ENCODE measurements at places on chromosomes 4 and X. TPM values are rescaled to one million over a fixed set of nuclear protein-coding genes. Genes with fewer than 3 reads are reported as not detected.

POU3F4 gene
- total RNA-seq: 16.3 TPM

OCIAD1 gene
- 179 TPM for total RNA-seq

MAGEA8 gene
- total RNA-seq: not detected

SPANXC gene
- not detected for total RNA-seq

SMARCA1 gene
- total RNA-seq: 75.0 TPM

FAM9B gene
- total RNA-seq: not detected

DMRTC1 gene
- total RNA-seq: not detected

PSAPL1 gene
- not detected for total RNA-seq

TRIM75 gene
- total RNA-seq: not detected

CFAP47 gene
- total RNA-seq: 5.3 TPM

EVC2 gene
- total RNA-seq: 2.0 TPM

CYP2U1 gene
- total RNA-seq: 11.4 TPM

COX18 gene
- 26.1 TPM for total RNA-seq

MAGED1 gene
- total RNA-seq: 107 TPM

MTHFD2L gene
- 44.0 TPM for total RNA-seq

NAA11 gene
- not detected for total RNA-seq

CENPVL1 gene
- 3.3 TPM for total RNA-seq

- DNase-seq: no peak
Measured at GRCh38 chr4:10162341-10163000, 45.9 kb upstream of the WDR1 start.

- no peak for DNase-seq
Measured at GRCh38 chr4:179071131-179071530, 1628.9 kb upstream of the AGA start.

- no peak for DNase-seq
Measured at GRCh38 chr4:16627999-16628398, 270.4 kb downstream of the LDB2 start.

GRCh38 chr4:42488114-42488513 is 90.8 kb downstream of the SHISA3 start:
- DNase-seq: no peak

GRCh38 chr4:75189711-75190335 is 256.9 kb downstream of the PARM1 start:
- DNase-seq: peak; percentile 11

DNA sequence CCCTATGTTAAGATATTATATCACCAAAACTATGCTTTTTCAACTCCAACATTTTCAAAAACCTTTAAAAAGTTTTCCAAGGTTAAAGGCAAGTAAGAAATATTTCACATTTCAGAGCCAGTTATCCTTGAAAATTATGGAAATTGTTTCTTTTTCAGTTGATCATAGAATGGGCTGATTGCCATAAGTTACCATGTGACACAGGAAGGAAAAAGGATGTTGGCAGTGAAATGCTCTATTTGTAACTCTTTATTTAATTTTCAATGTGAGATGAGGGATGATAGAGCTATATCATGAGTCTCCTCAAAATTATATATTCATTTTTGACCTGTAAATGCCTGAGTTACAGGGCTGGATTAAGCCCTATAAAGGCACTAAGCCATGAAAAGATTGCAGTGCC is 93.0 kb upstream of the PLS3 start:
- DNase-seq: no peak

GRCh38 chr4:109278594-109279031 is 23.8 kb downstream of the COL25A1 start:
- DNase-seq: no peak

GRCh38 chr4:40800064-40800463 is 50.3 kb downstream of the NSUN7 start:
- no peak for DNase-seq

- DNase-seq: no peak
Measured at GRCh38 chrX:153491351-153491914, 3.3 kb upstream of the BGN start.

GRCh38 chr4:47643845-47644244 is 158.8 kb downstream of the ATP10D start:
- DNase-seq: no peak

GRCh38 chr4:148445071-148445859 is 3.1 kb upstream of the NR3C2 start:
- peak; percentile 68 for DNase-seq

DNA sequence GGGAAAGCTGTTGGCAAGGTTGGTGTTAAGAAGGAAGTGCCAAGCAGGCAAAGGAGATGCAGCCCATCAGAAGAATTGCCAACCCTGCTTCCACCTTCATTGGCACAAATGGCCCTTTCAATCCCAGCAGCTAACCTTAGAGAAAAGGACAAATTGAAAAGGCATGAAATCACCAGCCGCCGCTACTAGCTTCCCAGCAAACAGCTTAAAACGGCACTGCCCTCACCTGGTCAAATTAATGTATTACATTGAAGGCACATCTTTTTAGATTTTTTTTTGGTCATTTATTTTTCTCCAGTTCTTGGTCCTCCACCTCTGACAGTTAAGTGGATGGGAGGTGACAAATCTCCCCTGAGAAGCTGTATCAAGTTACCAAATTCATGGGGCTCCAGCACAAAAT is 51.0 kb upstream of the NHSL2 start:
- no peak for DNase-seq

- no peak for DNase-seq
Measured at GRCh38 chr4:147678106-147678505, 5.9 kb downstream of the PRMT9 start.

DNA sequence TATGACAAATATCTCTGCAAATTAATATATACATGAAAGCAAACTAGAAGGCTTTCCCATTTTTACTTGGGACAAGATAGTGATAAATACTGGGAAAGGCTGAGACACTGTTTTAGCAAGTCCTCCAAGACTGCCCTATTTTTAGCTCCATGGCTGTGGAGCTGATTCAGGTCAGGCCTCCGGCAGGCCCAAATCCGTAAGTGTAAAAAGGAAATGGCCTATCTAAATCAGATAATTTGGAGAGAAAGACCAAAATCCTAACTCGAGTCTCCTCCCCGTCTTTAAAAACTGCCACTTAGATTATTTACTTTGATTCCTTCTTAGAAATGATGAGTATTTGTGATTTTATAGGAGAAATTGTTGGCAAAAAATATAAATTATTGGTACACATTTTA is 2.9 kb downstream of the OTUD4 start:
- DNase-seq: no peak

- DNase-seq: no peak
Measured at GRCh38 chr4:23733476-23733875, 156.4 kb downstream of the PPARGC1A start.

DNA sequence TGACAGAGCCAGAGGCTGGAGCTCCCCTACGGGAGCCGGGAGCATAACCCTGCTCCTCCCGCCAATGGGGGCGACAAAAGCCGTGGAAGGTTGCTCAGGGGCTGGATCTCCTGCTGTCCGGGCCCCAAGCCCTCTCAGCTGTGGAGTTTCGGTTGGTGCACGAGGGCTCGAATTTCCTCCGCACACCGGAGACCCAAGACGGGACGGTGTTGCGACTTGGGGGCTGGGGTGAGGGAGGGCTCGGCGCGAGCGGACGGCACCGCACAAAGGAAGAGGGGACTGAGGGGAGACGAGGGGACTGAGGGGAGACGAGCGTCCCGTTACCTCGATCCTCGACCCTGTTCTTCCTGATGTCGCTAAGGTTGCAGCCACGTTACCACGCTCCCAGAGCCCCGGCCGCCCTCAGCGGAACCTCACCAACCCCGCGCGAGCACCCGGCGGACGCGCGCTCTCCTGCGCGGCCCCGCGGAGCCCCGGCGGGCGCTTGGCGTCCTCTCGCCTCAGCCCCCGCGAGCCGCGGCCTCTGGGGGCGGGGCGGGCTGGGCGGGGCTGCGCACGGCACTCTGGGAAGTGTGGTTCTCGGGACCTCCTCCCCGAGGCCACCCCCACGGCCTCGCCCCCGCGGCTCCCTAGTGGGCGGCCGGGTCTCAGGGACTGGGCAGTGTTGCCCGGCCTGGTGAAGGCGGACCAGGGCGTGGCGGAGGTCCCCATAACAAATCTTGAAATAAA is at the start of gene KLHL8:
Gene KLHL8 (minus strand): TSS at position 525 of the 729 bp plus-strand sequence. CDS start 25,079 bp downstream, outside the sequence.
- peak; percentile 92 for DNase-seq

- no peak for DNase-seq
Measured at GRCh38 chrX:101749436-101749835, 89.8 kb upstream of the ARMCX2 start.

GRCh38 chrX:47502316-47503125 is 19.5 kb upstream of the ZNF41 start:
- no peak for DNase-seq

DNA sequence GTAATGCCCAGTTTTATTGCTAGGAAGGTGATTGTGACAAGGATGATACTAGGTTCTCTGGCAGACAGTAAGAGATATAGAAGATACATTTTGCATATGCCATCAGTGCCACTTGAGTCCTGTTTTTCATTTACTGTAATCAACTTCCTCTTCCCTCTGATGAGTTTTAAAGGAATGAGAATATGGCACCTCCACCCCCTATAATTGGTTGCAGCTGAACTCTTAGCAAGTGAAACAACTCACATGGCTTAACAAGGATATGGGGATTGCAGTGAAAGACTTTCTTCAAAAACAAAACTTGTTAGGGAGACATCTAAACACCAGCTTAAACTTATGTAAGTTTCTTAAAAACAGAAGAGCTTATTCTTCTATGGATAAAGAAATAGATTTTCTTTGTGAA is 90.0 kb downstream of the AREG start:
- no peak for DNase-seq

- no peak for DNase-seq
Measured at GRCh38 chr4:166274136-166274761, 401.2 kb downstream of the TLL1 start.

DNA sequence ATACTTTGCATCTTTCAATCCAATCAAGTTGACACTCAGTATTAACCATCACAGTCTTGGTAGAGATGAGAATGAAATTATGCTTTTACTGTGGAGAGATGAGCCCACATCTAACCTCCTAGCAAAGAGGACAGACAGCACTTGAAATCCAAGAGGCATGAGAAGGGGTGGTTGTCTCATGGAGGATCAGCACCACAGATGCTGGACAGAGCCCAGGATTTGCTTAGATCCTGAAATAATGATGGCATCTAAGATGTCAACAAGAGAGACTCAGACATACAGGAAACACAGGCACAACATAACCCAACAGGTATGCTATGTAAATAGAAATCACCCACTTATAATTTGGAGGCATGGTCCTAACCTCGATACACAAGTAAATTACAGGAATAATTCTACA is 74.3 kb upstream of the VCX2 start:
- no peak for DNase-seq

DNA sequence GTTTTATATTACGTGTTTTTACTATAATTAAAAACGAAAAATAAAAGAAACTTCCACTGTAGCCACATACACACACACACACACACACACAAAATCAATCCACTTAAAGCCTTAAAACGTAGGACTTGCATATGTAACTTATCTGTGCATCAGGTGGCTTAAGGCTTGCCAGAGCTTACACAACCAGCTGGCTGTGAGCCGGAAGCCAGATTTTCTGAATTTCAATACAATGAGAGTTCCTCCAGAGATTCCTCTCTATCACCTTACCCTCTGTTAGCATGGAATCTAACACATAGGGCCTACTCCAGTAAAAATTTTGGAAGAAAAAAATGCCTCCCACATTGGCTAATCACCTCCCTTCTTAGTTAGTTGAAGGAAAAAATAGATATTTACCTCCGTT is 27.9 kb upstream of the SLITRK4 start:
- DNase-seq: no peak

GRCh38 chr4:117771647-117772337 is 262.5 kb upstream of the NDST3 start:
- DNase-seq: peak; percentile 2

- no peak for DNase-seq
Measured at GRCh38 chrX:12973561-12974304, 1.2 kb upstream of the TMSB4X start.

- DNase-seq: no peak
Measured at GRCh38 chr4:26992657-26993361, 132.2 kb downstream of the STIM2 start.

GRCh38 chr4:11565899-11566298 is 137.2 kb upstream of the HS3ST1 start:
- no peak for DNase-seq

- DNase-seq: no peak
Measured at GRCh38 chr4:111204797-111205196, 581.9 kb upstream of the PITX2 start.

GRCh38 chrX:13864264-13864663 is 47.4 kb upstream of the GPM6B start:
- no peak for DNase-seq

GRCh38 chr4:96193061-96193460 is 353.2 kb downstream of the PDHA2 start:
- DNase-seq: no peak

GRCh38 chrX:50705042-50705441 is 109.0 kb downstream of the SHROOM4 start:
- no peak for DNase-seq

GRCh38 chr4:105460306-105460705 is 13.6 kb downstream of the PPA2 start:
- no peak for DNase-seq

- no peak for DNase-seq
Measured at GRCh38 chr4:1632109-1633104, 51.7 kb downstream of the FAM53A start.

DNA sequence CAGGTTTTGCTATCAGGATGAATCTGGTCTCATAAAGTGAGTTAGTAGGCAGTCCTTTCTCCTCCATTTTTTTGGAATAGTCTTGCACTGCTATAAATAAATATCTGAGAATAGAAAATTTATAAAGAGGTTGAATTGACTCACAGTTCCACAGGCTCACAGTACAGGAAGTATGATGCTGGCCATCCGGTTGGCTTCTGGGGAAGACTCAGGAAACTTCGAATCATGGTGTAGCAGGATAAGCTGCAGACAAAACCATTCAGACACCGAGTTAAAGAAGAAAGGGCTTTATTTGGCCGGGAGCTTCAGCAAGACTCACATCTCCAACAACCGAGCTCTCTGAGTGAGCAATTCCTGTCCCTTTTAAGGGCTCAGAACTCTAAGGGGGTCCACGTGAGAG is 348.2 kb downstream of the KCTD8 start:
- no peak for DNase-seq

GRCh38 chr4:11650801-11651596 is 222.3 kb upstream of the HS3ST1 start:
- no peak for DNase-seq

- no peak for DNase-seq
Measured at GRCh38 chr4:37687194-37687562, 1.0 kb upstream of the RELL1 start.

- DNase-seq: no peak
Measured at GRCh38 chr4:76729460-76729859, 168.5 kb downstream of the SOWAHB start.

DNA sequence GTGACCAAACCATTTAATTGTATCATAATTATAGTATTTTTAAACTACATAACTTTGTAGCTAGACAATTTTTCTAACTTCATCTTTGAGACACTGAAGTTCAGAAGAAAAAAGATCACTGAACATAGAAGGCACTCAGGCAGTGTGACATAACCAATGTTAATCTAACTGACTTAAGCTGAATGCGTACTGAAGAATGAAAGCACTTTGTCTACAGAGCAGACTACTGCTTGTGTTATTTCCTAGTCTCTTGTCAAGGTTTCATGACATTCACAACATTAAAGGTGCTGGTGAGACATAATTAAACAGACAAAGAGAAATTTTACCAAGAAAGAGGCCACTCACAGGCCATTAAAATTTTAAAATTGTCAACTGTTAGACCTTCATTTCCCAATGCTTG is 13.5 kb downstream of the AMMECR1 start:
- no peak for DNase-seq
